ENCODE measurements at places on chromosomes 1 and 21.

DNA sequence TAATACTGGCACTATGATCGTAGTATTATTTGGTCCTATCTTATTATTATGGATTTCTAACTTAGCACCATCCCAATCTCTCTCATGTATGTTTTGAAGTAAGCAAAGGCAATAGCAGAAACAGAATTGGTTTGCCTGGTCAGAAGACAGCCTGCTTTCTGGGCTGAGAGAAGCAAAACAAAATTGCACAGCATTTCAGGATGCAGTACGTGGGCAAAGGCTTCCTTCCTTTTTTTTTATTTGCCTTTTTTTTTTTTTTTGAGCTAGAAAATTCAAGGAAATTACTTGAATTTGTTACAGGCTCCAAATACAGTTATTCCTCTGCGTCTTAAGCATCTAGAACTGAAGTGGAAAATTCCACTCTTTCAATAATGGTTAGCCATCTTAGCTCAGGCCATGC, 8.8 kb downstream of the CDA start:
- no peak for DNase-seq

- DNase-seq = no peak
Measured at GRCh38 chr1:119956306-119956705, 60.0 kb upstream of the ADAM30 start.

- DNase-seq = no peak
Measured at GRCh38 chr1:197572169-197572568, 203.1 kb downstream of the DENND1B start.

DNA sequence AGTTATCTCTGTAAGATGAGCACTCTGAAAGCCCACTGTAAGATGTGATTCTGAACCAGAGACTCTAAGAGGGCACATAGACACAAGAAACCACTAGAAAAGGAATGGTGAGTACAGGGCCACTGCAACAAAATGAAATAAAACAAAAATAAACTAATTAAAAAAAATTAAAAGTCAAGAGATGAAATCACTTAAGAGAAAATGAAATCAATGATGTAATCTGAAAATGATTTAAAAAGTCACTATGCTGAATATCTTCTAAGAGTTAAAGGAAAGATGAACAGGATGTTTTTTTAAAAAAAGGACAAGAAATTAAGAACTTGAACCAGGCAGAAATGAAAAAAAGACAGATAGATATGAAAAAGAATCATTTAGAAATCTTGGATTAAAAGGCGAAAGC, 110.6 kb upstream of the OLIG2 start:
- DNase-seq = no peak

- DNase-seq = peak; percentile 30
Measured at GRCh38 chr1:200409203-200409760, 554 bp downstream of the ZNF281 start.

GRCh38 chr1:179047636-179047997, 21.9 kb downstream of the FAM20B start:
- DNase-seq = no peak

DNA sequence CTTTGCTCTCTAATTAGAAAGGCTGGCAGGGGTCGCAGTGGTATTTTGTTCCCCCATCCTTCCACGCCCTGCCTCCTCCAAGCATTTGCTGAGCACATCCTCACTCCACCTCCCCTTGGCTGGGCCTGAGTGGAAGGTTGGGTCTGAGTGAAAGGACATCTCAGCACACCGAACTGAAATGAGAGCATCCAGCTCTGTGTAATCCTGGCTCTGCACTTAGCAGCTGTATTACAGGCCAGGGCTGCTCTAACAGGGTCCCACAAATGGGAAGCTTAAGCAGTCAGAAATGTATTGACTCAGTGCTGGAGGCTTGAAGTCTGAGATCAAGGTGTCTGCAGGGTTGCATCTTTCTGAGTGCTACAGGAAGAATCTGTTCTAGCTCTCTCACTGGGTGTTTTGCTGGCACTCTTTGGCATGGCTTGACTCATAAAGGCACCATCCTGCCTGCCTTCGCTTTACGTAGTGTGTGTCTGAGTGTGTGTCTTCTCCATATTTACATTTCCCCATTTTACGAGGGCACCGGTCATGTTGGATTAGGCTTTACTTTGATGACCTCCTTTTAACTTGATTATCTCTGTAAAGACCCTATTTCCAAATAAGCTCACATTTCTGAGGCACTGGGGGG, 48.5 kb upstream of the IGSF21 start:
- no peak for DNase-seq

DNA sequence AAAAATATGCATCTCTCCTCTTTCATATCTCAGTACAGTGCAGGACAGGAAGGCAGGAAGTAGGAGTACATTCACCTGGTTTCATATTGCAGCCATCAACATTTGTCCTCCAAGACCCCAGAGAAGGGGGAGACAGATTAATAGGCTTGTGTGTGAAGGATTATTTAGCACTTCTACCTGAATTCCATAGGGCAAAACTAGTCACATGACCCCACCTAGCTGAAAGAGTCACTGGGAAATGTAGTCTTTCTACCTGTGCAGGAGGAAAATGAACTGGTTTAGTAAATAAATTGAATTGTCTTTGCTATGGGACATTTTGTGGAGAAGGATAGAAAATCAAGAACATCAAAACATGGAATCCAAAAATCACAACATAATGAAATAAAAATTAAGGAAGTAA, 13.9 kb upstream of the TRIM33 start:
- DNase-seq = no peak

- DNase-seq = no peak
Measured at GRCh38 chr1:7389906-7390603, 381.0 kb upstream of the VAMP3 start.

DNA sequence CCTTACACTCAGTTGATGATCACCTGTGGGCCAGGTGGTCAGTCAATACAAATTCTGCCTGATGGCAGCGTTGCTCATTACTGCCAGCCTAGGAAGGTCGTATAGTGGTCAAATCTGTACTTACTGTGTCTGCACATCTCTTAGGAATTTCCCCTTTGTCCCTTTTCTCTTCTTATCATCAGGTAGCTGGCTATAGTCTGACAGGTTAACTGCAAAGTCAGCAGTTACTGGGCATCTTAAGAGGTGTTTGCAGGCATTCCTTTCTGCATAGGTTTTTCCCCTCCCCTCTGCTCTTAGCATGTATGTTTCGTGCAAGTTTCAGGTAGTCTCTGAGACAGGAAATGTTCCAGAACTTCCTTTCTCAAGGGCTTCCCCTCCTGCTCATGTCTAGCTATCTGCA, 298.7 kb downstream of the LRRIQ3 start:
- DNase-seq = no peak

- DNase-seq = no peak
Measured at GRCh38 chr1:82690411-82690810, 889.7 kb downstream of the ADGRL2 start.

GRCh38 chr1:167676916-167677848, 44.6 kb upstream of the MPZL1 start:
- no peak for DNase-seq

GRCh38 chr1:209870151-209870831, 42.5 kb downstream of the UTP25 start:
- DNase-seq = no peak

DNA sequence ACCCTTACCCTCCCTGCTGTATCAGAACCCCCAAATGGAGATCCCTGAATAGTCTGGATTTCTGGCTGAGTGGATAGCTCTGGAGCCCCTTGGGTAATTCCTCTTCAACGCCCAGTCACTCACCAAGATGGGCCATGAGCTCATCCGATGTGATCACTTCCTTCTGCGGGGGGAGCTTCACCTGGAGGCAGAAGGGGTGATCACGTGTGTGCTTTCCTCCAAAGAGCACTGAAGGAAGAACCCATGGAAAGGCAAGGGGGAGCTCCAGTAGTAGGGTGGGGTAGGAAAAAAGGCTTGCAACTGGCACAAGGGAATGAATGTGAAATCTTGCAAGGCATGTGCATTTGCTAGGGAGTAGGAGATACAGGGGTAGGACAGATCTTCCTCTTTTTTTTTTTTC, 5.1 kb downstream of the MINDY1 start:
- DNase-seq = no peak

DNA sequence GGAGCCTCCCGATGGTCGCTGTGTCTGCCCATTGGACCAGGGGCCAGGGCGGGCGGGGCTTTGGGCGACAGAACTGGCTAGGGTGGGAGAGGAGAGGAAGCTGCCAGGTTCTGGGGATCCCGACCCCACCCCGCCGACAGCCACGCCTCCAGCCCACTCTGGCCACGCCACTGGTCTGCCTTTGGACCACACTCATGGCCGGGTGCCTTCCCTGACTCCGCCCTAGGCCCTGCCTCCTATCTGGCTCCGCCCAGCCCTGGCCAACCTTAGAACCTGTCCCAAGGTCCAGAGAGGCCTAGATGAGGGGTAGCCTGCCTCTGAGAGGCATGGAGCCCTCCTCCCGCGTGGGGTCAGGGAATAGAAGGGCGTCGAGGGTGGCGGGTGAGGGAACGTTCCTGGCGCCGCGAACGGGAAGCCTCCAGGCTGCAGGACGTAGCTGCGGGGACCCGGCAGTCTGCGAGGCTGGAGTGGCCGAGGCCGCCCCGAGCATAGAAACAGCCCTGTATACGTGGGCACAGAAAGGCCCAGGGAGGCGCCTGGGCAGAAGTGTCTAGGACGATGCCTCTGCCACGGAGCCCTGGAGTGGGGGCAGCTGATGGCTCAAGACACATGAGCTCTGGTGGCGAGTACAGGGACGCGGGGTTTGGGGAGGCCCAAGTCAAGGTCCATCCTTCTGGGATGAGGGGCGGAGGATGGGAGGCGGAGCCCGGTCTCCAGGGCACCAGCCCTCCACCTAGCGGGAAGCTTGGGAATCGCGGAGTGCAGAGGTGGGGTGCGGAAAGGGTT, 11.5 kb upstream of the COL16A1 start:
- DNase-seq = peak; percentile 35

GRCh38 chr1:218494449-218494852, 149.3 kb downstream of the TGFB2 start:
- DNase-seq = no peak

DNA sequence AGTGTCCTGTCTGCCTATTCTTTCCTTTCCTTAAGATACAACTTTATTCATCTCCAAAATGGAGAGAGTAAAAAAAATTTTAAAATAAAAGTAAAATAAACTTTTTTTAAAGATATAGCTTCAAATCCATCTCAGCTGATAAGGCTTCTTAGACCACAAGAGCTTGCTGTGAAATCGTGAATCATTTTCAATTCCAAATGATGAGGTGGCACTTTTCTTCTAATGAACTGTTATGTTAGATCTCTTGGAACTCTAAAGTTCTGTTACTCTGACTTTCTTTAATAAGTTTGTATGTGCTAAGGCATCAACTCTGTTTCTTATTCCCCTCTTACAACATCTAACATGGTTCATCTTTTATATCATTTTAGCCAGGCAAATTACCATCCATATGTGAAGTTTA, 4.5 kb downstream of the SH3GLB1 start:
- DNase-seq = peak; percentile 13

DNA sequence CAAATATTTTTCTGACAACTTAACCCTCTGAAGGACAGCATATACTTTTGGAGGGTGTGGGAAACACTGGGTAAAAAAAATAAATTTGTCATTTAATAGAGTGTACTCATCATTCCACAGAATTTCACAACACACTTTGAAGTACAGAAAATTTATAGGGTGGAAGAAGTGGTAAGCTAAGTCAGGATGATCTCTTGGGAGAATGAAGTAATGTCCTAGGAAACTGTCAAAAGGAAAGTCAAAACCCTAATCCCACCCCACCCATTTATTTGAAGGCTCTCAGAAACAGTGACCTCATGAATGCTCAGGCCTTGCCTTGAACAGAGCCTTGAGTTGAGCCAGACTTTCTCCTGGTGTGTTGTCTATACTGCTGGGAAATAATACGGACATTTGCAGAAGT, 7.3 kb upstream of the UAP1 start:
- DNase-seq = no peak
